Activated CD8-positive, alpha-beta memory T cell treated with anti-CD3 and anti-CD28 coated beads for 1 hour (primary cell): ENCODE measurements at places on chromosomes 2 and 18.

DNA sequence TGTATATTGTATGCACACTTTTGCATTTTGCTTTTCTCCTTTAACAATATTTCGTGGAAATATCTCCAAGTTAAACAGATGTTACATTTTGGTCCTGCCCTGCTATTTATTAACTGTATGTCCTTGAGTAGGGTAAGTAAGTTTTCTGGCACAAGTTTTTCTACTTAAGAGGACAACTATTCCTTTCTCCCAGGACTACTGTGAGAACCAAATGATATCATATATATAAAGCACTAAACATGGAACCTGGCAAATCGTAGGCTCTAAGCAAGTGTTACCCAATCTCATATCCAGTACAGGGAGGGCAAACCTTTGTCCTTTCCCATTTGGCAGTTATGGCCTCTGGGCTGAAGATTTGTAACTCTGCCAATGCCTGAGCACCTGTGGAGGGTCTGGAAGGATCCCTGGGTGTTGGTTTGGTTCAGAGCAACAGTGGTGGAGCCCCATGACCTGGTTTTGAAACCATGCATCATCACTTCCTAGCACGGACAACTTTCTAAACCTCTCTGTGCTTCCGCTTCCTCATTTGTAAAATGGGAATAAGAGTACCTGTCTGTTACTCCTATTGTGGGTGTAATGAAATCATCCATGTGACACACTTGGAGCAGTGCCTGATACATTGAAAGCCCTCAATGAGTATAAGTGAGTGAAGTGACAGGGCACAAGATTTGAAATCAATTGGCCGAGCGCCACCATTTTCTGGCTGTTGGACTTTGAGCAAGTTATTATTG lies 28.3 kb upstream of the ICOS start:
- DNase-seq: no peak

GRCh38 chr18:74796211-74796610 lies 198.5 kb downstream of the ZNF407 start:
- DNase-seq: no peak

GRCh38 chr2:160375037-160375436 lies 118.6 kb downstream of the RBMS1 start:
- no peak for DNase-seq

DNA sequence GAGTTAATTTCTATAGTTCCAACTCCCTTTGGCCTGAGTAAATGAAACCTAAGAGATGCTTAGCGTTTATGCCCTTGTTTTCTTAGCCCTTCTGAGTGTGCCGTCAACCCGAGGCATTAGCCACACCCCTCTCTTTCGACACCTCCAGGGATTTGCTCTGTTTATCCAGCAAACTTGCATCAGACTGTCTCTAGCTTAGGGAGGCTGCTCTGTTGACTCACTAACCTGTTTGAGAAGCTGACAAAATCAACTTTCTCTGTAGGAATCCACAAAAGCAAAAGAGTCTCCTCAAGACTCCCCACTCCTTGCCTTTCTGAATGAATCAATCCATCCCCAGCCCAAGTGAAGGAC lies 317.6 kb downstream of the TNS1 start:
- DNase-seq: no peak

GRCh38 chr2:1055014-1055595 lies 104.5 kb downstream of the SNTG2 start:
- no peak for DNase-seq

DNA sequence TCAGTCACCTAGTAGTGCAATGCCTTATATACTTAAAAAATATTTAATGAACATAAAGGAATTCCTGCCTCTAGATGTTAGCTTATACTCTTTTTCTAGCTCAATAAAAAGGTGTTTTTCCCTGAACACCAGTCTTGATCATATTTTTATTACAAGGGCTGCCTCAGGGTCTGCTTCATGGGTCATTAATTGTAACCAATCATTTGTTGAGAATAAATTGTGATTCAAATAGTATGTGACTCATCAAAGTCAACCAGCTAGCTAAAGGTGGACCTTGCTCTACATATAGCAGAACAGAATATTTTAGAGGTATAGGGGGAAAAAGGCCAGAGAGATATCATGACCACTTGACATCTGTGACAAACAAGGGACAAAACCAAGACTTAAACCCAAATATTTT lies 114.0 kb downstream of the PIK3C3 start:
- no peak for DNase-seq

DNA sequence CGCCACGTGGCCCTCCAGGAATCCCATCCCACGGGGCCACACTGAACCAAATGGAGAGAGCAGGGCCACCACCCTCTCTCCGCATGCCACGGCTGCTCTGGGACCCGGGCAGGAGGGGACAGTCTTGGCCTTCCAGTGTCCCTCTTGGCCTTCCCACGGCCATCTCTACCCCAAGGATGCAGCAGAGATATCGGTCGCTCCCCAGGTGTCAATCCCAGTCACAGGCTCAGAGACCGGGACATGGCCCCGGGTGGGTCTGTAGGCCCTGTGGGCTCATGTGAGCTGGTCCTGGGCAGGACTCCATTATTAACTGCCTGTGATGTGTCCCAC lies 15.3 kb downstream of the CAPN10 start:
- no peak for DNase-seq

- DNase-seq: no peak
These were observed 112.0 kb upstream of the RMDN2 start for GRCh38 chr2:37812941-37813730.

- no peak for DNase-seq
These were observed 189.8 kb upstream of the TCF4 start for GRCh38 chr18:55777666-55778304.

- no peak for DNase-seq
These were observed 55.3 kb upstream of the LAPTM4A start for GRCh38 chr2:20106746-20107145.

DNA sequence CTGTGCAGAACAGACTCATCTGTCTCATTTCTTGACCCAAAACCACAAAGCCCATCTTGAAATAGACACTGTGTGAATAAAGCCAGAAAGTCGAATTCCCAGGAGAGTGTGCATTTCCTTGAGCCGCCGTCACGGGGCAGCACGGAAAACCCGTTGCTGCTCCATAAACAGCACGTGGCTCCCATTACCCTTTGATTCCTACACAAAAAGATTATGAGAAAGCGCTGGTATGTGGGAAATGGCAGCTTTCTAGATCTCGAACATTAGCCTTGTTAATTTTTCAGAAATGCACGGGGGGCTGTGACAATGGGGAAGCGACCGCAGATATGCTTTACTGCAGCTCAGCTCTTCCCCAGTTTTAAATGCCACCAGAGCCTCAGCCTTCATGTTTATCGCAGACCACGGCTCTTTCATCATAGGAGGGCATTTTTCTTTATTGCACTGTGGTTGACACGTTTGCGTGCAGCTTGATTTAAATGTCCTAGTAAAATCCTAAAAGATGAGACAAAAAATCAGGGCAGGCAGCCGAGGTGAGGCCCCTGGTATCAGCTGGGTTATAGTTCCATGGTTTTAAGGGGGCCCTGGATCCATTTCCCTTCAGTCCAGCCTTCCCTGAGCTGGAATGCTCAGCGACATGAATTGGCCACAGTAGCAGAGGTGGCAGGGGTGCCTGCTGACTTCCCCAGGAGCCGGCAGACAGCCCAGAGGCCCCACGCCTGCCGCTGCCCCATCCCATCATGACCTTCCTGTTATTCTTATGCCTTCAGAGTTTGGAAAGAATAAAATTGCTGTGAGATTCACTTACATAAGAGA lies 249.3 kb downstream of the NDUFA10 start:
- no peak for DNase-seq

- no peak for DNase-seq
These were observed 1.1 kb upstream of the HDHD2 start for GRCh38 chr18:47151439-47151838.

GRCh38 chr18:3634250-3634939 lies 184.4 kb downstream of the TGIF1 start:
- no peak for DNase-seq

GRCh38 chr2:32135409-32135808 lies 30.3 kb upstream of the SLC30A6 start:
- no peak for DNase-seq

DNA sequence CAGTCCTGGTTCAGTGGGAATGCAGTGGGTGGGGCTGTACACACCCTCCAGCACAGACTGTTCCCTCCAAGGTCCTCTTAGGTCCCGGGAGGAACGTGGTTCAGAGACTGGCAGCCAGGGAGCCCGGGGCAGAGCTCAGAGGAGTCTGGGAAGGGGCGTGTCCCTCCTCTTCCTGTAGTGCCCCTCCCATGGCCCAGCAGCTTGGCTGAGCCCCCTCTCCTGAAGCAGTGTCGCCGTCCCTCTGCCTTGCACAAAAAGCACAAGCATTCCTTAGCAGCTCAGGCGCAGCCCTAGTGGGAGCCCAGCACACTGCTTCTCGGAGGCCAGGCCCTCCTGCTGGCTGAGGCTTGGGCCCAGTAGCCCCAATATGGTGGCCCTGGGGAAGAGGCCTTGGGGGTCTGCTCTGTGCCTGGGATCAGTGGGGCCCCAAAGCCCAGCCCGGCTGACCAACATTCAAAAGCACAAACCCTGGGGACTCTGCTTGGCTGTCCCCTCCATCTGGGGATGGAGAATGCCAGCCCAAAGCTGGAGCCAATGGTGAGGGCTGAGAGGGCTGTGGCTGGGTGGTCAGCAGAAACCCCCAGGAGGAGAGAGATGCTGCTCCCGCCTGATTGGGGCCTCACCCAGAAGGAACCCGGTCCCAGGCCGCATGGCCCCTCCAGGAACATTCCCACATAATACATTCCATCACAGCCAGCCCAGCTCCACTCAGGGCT lies 17.5 kb upstream of the FAHD2A start:
- no peak for DNase-seq

- DNase-seq: no peak
These were observed 7.6 kb upstream of the EMILIN2 start for GRCh38 chr18:2839202-2839601.
